CD4-positive, alpha-beta T cell treated with Interleukin-15 for 4 hours (primary cell): ENCODE measurements at places on chromosomes 1 and 21.

- no peak for DNase-seq
These were observed 346.9 kb upstream of the DAB1 start for GRCh38 chr1:57770772-57771171.

GRCh38 chr1:245085508-245086095, 69.2 kb upstream of the KIF26B start:
- DNase-seq: no peak

- no peak for DNase-seq
These were observed 18.0 kb downstream of the KIAA1614 start for GRCh38 chr1:180930687-180931086.

DNA sequence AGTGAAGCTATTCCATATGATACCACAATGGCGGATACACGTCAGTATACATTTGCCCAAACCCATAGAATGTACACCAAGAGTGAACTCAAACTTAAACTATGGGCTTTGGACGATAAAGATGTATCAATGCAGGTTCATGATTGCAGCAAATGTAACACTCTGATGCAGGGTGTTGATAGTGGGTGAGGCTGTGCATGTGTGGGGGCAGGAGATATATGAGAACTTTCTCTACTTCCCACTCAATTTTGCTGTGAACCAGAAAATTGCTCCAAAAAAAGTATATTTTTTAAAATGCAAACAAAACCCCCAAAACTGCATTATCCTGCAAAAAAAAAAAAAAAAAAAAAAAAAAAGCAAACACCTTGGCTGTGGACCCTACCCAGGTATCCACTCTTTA, 3.4 kb downstream of the ATP1A2 start:
- no peak for DNase-seq

DNA sequence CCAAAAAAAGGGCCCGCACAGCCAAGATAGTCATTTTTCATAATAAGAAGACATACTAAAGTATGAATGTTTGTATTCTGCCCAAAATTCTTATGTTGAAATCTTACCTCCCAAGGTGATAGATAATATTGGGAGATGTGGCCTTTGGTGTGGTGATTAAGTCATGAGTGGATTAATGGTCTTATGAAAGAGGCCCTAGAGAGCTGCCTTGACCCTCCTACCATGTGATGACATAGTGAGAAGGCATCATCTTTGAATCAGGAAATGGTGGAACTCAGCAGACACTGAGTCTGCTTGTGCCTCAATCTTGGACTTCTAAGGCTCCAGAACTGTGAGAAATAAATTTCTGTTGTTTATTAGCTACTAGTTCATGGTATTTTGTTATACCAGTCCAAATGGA, 11.8 kb upstream of the RNPC3 start:
- no peak for DNase-seq

DNA sequence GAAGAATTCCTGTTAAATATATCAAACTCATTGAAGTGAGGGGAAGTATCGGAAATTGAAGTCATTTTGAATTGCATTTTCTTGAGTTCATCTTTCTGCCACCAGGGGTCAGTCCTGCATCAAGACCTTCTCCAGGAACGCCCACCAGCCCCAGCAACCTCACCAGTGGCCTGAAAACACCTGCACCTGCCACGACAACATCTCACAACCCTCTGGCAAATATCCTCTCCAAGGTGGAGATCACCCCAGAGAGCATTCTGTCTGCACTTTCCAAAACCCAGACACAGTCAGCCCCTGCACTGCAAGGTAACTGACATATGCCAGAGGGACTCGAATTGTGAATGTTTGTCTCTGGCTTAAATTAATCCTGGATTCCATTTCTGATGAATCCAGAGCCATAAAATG, 22.8 kb upstream of the TARS2 start:
- DNase-seq: peak; percentile 75

- DNase-seq: peak; percentile 86
These were observed 12.5 kb downstream of the TRAF3IP3 start for GRCh38 chr1:209768354-209768774.

DNA sequence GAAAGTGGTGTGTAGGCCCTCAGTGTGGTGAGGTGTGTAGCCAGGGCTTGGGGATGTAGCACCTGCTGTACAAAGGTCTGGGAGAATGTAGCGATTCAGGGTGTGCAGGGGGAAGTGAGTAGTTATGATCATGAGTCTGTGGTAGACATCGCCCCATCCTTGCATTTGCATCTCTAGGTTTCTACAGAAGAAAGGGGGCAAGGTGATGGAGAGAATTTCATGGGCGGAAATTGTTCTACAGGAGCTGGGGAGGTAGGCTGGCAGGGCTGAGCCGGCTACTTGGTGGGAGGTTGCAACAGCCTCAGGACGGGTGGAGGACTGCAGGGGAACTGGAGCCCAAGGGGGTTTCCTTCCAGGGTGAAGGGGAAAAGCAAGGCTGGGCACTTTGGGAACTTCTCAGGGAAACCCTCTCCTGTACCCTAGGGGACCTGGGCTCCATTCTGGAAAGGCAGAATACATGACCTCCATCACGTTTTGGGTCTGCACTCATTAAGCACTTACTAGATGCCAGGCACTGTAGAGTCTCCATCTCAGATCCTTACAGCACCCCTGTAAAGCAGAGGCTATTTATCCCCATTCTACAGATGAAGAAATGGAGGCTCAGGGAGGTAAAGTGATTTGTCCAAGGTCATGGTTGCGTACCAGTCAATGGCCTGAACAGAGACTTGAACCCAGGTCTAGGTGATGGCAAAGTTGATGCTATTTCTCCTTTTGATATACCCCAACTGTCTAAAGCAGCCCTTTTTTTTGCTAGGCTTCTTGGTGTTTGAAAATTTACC, 14.5 kb upstream of the TNFRSF1B start:
- DNase-seq: no peak

DNA sequence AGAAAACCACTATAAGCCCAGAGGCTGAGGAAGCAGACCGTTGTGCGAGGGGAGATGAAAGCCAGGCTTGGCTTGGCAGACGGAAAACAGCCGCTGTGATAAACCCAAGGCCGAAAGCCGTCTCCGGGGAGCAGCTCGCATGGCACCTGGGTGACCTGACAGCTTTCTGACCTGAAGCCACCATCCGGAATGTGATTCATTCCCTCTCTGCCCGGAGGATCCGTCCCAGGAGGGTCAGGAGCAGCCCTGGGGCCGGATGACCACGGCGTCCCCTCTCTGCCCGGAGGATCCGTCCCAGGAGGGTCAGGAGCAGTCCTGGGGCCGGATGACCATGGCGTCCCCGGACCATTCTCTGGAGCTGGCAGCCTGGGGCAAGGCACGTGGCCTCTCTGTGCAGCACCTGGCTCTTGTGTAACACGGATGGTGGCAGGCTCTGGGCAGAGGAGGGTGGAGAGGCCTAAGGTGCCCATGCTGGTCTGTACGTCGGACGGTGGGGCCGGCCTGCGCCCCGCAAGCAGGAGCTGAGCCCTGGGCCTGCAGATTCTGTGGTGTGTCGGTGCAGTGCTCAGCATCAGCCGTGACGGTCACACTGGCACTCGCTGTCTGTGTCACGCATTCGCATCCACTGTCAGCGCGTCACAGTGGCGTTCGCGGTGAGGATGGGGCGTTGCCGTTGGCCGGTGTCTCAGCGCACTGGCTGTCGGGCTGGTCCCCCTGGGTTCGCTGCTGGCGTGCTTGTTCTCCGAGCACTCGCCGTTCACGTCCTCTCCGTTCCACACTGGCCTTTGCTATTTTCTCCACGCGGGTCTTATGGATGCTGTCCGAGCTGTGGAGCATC, 50.3 kb downstream of the SLX9 start:
- DNase-seq: no peak

GRCh38 chr1:240352769-240353168, 259.2 kb downstream of the GREM2 start:
- DNase-seq: no peak

- DNase-seq: no peak
These were observed 1.6 kb downstream of the LCE2A start for GRCh38 chr1:152699746-152700145.

DNA sequence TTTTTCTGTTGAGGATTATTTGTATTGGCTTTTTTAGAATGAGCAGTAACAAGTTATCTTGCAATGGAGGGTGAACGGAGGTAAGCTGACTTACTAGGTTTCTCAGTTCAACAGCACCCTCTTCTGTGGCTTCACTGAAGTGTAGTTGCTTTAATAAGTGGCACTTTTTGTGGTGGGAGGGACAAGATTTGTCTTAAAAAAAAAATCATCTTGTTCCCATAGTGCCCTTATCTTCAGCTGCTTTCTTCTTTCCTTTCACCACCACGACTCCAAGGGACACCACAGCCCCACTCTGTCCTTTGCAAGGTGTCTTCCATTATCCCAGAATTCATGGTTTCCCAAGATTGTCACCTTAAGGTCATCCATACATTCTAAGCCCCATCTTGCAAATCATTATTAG, 92.9 kb downstream of the PIGK start:
- DNase-seq: peak; percentile 15

DNA sequence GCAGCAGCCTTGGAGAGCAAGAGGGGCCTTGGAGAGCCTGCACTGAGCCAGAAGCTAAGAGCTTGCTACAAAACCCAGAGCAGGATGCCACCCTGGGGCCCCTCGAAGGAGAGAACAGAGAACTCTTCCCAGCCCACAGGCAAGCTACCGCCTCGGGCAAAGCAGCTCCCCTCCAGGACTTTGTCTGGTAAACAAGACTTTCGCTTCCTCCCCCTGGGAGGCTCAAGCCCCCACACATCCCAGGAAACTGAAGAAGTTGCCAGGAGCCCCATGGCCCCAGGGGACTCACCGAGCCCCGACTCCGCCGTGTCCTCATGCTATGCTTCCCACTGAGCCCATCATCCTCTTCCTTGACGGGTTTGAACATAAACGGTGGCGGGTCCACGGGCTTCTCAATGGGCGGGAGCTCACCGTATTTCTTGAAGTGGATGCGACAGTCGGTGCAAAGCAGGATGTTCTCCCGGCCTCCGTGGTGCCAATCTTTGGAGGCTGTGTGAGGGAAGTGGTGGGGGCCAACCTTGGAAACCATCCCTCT, 45.9 kb downstream of the SLC45A1 start:
- DNase-seq: no peak

GRCh38 chr21:24899138-24899537, 708.1 kb downstream of the MRPL39 start:
- DNase-seq: no peak

- DNase-seq: no peak
These were observed 51.2 kb downstream of the DIP2A start for GRCh38 chr21:46509741-46510502.

- DNase-seq: no peak
These were observed 8.2 kb downstream of the OR10T2 start for GRCh38 chr1:158391099-158391498.

GRCh38 chr1:229190057-229190575, 80.8 kb upstream of the RAB4A start:
- DNase-seq: no peak

- no peak for DNase-seq
These were observed 1.6 kb downstream of the CD1B start for GRCh38 chr1:158329733-158330132.

DNA sequence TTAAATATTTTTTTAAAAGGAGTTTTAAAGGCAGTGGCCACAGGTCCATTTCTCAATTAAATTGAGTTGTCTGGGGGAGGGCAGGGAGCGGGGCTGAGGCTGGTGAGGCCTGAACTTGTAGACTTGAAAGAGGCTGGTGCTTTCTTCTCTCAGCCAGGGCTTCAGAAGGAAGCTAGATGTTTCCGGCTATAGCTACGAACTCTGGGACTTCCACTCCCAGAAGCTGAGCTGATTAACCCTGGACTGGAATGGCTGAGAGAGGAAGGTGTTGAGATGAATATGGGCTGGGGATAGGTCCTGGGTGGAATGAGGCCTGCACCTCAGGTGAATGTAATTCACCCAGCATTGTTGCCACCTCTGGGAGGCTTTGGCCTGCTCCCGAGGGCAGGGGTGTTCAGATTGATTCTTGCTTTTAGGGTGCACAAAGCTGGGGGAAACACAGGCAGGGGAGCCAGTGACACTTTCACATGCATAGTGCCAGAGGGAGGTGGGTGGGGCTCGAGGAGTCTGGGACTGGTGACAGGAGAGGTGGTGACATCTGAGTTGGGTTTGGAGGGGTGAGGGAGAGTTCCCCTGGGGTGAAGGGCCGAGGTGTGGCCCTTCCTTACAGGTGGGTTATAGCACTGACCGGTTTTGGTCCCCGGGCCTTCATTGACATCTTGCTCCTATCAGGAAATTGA, 18.2 kb downstream of the LDLRAP1 start:
- no peak for DNase-seq

GRCh38 chr1:35762141-35762540, 7.6 kb downstream of the CLSPN start:
- DNase-seq: no peak

GRCh38 chr1:235635938-235636662, 13.5 kb downstream of the GNG4 start:
- no peak for DNase-seq

- DNase-seq: no peak
These were observed 5.9 kb downstream of the PHLDA3 start for GRCh38 chr1:201463071-201463552.

DNA sequence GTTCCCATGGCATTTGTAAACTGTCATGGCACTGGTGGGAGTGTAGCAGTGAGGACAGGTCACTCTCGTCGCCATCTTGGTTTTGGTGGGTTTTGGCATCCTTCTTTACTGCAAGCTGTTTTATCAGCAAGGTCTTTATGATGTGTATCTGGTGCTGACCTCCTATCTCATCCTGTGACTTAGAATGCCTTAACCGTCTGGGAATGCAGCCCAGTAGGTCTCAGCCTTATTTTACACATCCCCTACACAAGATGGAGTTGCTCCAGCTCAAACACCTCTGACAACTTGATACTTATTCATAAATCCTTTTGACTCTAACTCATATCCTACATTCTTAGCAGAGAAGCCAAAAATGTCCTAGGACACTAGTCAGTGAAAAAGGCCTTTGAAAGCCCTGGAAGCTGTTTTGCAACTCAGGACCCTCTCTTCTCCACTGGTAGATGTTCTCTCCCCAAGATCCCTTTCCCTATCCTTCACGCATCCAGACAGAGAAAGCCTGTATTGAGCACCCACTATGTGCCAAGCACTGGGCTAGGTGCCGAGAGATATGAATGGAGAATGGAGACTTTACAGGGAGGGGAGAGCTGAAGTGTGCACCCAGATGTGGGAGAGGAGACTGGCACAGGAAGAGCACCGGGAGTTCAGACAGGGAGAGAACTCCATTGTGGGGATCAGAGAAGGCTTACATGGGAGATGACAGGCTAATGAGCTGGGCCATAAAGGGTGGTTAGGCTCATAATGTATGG, 6.7 kb upstream of the CSRP1 start:
- no peak for DNase-seq

GRCh38 chr21:41371685-41372030, 9.8 kb downstream of the MX2 start:
- DNase-seq: no peak

DNA sequence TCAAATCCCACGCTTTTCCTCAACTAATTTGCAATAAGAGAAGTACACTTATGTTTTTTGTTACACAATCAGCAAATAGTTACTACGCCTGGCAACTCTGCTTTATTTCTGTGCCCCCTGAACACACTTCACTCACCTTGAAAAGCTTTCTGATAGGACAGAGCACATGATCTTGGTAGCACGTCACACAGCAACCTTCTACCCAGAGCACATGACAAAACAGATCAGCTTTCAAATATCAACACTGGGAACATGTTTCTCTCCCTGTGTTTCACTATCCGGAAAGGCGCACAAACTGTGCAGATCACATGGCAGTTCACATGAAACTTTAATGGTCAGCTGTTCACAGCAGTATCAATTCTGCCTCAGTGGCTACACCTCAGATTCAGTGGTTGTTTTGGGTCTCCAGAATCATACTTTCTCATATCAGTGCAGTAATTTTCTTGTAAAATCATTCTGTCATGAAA, 2.2 kb downstream of the SLC19A2 start:
- no peak for DNase-seq

- peak; percentile 55 for DNase-seq
These were observed 273.1 kb upstream of the SNX7 start for GRCh38 chr1:98388441-98388840.

GRCh38 chr1:9859281-9860014, 35.7 kb upstream of the CLSTN1 start:
- no peak for DNase-seq
